Adrenal gland (tissue), 19 donors: ENCODE measurements at places on chromosomes 3 and 15. TPM values are rescaled to one million over a fixed set of nuclear protein-coding genes. Genes with fewer than 3 reads are reported as not detected.

- no peak for DNase-seq
Observed at GRCh38 chr3:55469957-55470526, 17.1 kb downstream of the WNT5A start.

GRCh38 chr3:28206479-28206878, 34.9 kb upstream of the CMC1 start:
- DNase-seq: no peak

Gene ANKUB1
- not detected for total RNA-seq

DNA sequence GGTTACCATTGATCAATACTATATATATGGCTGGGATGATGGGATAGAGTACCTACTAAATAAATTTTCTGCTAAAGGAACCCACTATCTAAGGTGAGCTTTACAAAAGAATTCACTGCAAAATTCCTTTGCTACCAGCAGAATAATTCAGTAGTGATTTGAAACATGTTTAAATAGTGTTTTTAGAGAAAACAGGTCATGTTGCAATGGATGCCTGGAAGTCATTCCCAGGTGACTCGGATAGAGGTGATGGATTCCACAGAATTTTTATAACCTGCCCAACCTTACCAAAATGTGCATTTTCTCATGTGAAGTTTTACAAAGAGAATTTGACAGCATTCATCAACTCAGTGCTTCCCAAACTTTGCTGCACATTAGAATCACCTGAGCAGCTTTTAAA, 53.2 kb downstream of the CEP152 start:
- no peak for DNase-seq

DNA sequence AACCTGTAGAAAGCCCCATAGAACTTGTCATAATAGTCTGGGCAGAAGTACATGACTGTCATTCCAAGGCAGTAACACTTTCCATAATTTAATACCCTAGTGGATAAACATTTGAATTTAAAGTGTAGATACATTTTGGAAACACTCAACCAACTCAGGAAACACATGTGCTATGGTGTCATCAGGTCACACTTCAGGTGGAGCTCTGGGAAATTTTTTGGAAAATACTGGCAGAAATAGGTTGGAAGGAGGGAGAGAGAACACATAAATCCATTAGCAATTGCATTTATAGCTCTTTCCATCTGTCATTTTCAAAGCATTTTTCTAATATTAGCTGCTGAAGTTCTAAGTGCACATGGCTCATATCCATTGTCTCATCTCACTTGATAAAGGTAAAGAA, 135.7 kb downstream of the MEIS2 start:
- no peak for DNase-seq

DNA sequence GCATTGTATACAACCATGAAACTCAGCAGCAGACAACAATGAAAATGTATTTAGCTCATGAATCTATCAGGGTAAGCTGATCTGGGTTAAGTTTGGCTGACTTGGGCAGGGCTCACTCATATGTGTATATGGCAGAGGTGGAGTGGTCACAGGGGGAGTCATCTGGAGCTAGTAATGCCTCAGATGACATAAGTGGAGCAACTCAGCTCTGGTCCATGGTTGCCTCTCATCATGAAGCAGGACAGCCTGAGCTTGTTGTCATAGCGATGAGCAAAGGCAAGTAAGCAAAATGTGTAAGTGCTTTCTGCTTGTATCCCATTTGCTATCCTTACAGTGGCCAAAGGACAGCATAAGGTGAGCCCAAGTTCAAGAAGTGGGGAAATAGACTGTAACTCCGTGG, 64.5 kb downstream of the ALCAM start:
- DNase-seq: no peak

DNA sequence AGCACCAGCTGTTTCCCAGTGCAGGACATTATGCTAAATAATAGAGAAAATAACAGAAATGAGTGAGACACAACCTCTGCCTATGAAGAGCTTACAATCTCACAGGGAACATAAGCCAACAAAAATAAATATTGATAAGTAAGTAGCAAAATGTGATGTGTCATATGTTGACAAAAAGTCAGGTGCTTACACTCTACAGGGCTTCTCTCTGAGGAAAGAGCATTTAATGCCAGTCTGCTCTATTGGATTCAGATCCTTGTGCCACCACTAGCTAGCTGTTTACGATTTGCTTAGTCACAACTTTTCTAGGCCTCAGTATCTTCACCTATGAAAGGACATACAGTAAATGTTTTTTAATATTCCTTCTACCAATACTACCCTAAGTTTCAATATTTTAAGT, 500.9 kb upstream of the NAALADL2 start:
- no peak for DNase-seq

DNA sequence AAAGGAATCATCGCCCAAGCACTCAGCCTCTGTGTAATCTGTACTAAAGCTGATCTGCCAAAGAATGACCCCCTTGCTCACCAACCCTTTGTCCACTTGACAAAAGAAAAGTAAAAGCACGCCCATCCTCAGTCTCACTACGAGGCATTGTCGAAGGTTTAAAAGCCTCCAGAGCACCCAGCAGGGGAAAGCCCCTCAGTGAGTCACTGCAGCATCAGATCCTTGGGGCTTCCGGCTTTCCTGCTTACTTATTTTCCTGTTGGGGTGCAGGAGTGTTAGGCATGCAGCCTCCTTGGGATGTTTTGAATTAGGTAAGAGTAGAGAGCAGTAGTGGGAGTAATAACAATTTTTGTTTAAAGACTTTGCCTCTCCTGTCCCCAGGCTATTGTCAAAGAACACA, 216.1 kb downstream of the MTHFS start:
- no peak for DNase-seq

GRCh38 chr15:95556866-95557225, 773.7 kb upstream of the NR2F2 start:
- DNase-seq: peak; percentile 18

- DNase-seq: no peak
Observed at GRCh38 chr15:24877174-24877573, 77.6 kb upstream of the SNRPN start.
